ENCODE measurements at places on chromosomes 2 and 18.

DNA sequence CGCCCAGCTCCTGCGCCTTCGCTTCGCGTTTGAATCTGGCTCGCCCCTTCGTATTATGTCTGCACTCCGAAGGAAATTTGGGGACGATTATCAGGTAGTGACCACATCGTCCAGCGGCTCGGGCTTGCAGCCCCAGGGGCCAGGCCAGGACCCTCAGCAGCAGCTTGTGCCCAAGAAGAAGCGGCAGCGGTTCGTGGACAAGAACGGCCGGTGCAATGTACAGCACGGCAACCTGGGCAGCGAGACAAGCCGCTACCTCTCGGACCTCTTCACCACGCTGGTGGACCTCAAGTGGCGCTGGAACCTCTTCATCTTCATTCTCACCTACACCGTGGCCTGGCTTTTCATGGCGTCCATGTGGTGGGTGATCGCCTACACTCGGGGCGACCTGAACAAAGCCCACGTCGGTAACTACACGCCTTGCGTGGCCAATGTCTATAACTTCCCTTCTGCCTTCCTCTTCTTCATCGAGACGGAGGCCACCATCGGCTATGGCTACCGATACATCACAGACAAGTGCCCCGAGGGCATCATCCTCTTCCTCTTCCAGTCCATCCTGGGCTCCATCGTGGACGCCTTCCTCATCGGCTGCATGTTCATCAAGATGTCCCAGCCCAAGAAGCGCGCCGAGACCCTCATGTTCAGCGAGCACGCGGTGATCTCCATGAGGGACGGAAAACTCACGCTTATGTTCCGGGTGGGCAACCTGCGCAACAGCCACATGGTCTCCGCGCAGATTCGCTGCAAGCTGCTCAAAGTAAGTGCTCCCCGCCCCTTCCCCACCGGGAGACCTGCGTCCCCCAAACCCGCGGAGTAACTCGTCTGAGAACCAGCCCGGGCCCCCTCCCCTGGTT is 453 bp downstream of the KCNJ3 start:
- no peaks in the 10 kb centered on the region for H3K36me3 ChIP-seq
- H3K4me3 ChIP-seq, result peak overlapping the region; percentile 54
- no peaks in the 10 kb centered on the region for H3K4me1 ChIP-seq
- H3K27me3 ChIP-seq, result peaks cover 23% of the 10 kb centered on the region
- DNase-seq, result no peak

GRCh38 chr2:66426244-66427111 is 8.4 kb upstream of the MEIS1 start:
- no peaks in the 10 kb centered on the region for H3K27me3 ChIP-seq
- H3K27ac ChIP-seq, result no peak overlapping the region
- peaks cover 20% of the 10 kb centered on the region for H3K4me1 ChIP-seq
- no peaks in the 10 kb centered on the region for H3K36me3 ChIP-seq
- DNase-seq, result no peak

- DNase-seq, result no peak
- H3K27me3 ChIP-seq, result no peaks in the 10 kb centered on the region
- H3K4me3 ChIP-seq, result no peak overlapping the region
- H3K4me1 ChIP-seq, result no peaks in the 10 kb centered on the region
Observed at GRCh38 chr2:190365499-190366204, 22.3 kb downstream of the INPP1 start.

DNA sequence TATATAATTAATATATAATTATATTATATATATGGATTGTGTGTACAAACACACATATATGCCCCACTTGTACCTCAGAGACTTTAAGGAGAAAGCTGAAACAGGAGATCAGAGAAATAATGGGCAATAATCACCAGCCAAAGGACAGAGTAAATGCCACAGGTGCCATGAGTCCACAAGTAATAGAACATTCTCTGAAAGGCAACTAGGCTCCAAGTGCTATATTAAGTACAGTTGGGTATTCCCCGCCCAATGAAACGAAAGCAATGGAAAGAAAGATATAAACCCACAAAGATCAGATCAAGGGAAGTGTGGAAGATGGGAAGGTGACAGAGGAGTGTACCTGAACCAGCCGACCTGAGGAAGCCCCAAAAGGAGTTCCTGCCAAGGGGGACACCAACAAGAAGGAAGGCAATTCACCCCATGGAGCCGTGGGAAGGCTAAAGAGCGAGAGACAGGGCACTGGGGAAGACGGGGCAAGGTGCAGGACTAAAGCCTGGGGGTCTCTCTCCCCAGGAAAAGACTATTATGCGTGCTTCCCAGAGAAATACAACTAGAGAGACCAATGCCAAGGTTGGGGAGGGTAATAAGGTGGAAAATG is 19.0 kb downstream of the DYM start:
- H3K27ac ChIP-seq, result no peak overlapping the region
- no peaks in the 10 kb centered on the region for H3K36me3 ChIP-seq
- H3K4me1 ChIP-seq, result no peaks in the 10 kb centered on the region
- H3K4me3 ChIP-seq, result no peak overlapping the region

All from tibial nerve (tissue), 4 donors.